ENCODE measurements at places on chromosomes 7 and 10. TPM values are rescaled to one million over a fixed set of nuclear protein-coding genes. Genes with fewer than 3 reads are reported as not detected.

The ITGB1 gene
- 274 TPM for total RNA-seq

GRCh38 chr10:62594093-62594520, 210.4 kb upstream of the ADO start:
- DNase-seq = peak; percentile 77

The NME8 gene
- total RNA-seq = not detected

DNA sequence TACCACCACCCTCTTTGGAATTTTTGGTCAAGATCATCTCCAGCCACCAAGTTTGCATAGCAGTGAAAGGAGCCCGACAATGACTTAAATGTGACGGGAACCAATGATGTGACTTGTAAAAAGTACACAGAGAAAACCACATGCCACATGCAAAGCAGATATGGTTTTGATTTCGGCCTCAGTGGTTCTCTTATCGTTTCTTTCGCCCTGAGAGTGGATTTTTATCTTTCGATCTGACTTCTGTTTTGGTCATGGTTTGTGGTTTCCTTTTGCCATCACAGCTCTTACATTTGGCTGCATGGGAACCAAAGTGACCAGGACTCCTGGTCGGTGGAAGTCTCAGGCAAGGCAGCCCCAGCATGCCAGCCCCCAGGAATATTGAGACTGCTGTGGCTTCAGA, 31.5 kb downstream of the TCF7L2 start:
- no peak for DNase-seq

The CFAP69 gene
- 7.2 TPM for total RNA-seq

The PGAM2 gene
- total RNA-seq = 0.96 TPM

DNA sequence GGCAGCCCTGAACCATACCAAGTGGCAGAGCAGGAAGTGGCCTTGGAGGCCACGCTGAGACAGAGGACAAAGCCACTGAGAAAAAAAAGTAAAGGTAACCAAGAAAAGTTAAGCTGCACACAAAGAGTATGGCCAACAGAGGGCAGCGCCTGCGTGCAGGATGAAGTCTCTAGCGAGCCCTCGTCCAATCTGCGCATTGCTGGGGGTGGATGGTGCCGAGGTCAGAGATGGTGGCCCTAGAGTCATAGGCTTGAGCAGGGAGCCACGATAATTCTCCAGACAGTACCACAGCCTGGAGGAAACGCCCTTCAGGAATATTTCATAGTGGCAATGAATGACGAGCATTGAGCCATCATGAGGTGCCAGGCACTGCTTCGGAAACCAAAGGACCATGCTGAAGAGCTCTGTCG, 9.7 kb downstream of the ATP6V0E2 start:
- peak; percentile 77 for DNase-seq

The PRLHR gene
- not detected for total RNA-seq

DNA sequence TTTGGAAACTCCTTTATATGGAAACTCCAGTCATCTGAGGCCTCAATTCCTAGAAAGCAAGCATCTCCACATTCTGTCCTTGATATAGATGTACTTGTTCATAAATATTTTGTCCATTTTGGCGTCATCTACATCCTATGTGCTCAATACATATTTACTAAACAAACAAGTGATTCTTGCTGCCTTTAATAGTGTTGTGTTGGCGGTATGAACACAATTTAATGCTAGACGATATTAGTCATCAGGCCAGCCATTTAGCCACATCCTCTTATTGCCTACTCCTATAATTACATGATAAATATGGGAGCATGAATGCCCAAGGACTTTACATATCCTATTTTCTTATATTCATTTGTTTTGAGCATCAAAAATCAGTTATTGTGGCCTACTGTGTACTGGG, 18.5 kb upstream of the IFRD1 start:
- DNase-seq = no peak

DNA sequence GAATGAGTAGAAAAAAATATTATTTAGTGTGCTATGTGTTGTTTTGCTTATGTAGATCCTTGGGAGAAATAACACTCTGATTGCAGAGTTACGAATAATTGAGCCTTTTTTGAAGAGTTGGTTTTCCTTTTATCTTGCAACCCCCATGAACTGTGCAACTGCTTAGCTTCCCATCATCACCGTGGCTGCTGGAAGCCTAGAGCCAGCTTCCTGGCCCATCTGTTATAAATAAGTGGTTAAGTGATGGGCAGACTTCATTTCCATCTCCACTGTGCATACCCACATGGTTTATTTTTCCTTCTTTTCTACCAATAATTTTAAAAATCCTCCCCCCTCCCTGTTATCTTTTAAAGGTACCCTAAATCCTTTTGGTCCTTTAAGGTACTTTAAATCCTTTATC, 554.9 kb upstream of the GALNT17 start:
- DNase-seq = no peak

Measured in mucosa of descending colon (tissue), 3 donors.